ENCODE measurements at places on chromosomes 4 and X.

DNA sequence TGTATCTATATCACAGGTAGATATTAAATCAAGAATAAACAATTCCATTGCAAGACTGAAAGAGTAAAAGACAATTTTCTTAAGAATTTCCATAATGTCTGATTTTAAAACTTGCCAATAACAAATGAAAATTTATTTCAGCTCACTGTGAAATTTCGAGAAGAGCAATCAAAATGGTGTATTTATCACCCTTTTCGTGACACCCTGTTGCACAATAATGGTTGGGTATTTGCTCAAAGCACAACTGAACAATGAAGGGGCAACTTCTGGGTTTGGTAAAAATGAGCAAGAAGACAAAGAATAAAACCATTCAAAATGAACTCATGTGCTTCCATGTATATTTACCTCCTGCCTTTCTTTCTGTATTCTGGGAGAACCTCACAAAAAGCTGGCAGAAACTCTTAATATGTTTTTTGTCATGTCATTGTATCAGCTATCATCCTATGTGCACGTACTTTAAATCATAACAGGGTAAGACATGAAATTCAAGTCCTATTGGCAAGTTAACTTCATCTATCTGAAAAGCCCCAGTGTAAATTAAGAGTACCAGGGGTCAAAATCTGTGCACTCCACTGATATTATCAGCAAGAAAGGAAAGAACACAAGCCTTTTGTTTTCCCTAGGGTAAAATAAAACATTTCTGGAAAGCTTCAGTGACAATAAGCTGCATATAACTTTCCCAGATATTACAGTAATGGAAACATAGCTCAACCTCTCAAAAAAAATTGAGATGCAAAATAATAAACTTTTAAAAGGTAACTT, 126.9 kb upstream of the CBR4 start:
- no peak for DNase-seq

DNA sequence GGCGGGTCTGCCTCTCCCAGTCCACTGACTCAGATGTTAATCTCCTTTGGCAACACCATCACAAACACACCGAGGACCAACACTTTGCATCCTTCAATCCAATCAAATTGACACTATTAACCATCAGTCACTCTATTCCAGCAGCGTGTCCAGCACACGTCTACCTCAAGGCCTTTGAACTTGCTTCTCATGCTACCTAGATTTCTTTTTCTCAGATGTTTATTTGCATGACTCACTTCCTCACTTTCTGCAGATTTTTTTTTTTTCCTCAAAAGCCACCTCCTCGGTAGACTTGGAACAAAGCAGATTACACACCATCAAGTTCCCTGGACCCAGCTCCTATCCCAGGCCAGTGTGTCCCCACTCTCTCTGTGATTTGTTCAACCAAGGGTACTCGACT, 49.5 kb downstream of the SUPT20HL2 start:
- DNase-seq = no peak

DNA sequence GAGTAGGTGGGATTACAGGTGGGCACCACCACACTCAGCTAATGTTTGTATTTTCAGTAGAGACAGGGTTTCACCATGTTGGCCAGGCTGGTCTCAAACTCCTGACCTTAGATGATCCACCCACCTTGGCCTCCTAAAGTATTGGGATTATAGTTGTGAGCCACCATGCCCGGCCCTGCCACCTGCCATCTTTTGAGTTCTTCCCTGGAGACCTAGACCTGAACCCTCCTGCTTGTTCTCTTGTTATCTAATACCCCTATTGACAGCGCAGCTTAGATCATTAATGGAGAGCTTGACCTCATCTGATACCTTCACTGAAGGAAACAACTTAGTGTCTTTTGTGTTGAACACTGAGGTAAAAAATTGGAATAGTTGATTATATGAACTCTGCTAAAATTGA, 53.6 kb downstream of the HTT start:
- no peak for DNase-seq

DNA sequence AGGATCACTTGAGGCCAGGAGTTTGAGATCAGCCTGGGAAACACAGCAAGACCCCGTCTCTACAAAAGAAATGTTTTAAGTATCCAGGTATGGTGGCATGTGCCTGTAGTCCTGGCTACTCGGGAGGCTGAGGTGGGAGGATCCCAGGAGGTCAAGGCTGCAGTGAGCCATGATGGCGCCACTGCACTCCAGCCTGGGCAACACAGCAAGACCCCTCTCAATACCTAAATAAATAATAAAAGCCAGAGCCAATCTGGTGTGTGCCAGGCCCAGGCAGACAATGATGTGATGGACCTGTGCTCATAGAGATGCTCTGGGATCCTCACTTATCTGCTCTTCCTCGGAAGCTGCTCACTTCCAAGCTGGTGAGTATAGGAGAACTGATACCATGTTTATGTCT, 18.2 kb upstream of the SASH3 start:
- DNase-seq = no peak

DNA sequence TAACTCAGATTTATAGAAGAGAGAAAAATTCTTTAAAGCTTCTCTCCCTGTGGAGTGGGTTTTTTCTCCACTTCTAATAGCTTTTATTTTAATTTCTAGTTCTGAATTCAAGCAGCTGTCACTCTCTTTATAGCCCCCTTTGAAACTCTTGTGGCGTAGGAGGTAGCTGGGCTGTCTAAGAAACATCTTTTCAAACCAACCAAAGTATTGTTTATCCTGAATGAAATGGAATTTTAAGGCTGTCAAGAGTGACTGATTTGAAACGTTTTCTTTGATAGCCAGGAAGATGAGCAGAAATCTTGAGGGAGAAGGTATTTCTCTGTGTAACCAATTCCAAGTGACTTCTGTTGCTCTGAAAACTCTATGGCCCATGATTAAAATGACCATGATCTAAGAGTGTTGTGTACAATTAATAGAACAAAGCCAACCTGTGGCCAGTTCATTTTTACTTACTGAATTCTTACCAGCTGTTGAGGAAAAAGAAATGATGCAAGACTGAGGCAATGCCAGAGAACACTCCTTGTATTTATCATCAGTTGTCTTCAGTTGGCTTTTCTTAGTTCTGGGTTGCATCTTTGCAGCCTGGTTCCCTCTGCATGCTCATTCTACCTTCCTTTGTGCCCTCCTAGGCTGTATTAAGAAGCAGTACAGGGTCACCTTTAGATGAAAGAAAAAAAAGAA, 298.4 kb downstream of the ARHGAP10 start:
- DNase-seq = no peak

DNA sequence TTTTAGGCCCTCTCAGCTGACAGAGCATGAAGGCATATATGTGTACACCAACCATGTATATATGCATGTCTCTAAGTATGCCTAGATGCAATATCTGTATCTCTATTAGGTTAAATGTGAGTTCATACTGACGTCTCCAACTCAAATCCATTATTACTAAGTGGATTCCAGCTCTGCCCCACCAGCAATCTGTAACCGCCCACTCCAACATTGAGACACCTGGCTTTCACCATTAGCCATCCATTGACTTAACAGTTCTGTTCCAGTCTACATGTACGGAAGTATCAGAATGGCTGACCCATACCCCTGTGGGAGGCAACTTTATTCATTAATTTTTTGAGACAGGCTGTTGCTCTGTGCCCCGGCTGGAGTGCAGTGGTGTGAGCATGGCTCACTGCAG, 15.0 kb upstream of the SH3TC1 start:
- DNase-seq = no peak

GRCh38 chrX:19682712-19683331, 167.5 kb upstream of the MAP3K15 start:
- no peak for DNase-seq
